ENCODE measurements at places on chromosomes 4 and X. TPM values are rescaled to one million over a fixed set of nuclear protein-coding genes. Genes with fewer than 3 reads are reported as not detected.

DNA sequence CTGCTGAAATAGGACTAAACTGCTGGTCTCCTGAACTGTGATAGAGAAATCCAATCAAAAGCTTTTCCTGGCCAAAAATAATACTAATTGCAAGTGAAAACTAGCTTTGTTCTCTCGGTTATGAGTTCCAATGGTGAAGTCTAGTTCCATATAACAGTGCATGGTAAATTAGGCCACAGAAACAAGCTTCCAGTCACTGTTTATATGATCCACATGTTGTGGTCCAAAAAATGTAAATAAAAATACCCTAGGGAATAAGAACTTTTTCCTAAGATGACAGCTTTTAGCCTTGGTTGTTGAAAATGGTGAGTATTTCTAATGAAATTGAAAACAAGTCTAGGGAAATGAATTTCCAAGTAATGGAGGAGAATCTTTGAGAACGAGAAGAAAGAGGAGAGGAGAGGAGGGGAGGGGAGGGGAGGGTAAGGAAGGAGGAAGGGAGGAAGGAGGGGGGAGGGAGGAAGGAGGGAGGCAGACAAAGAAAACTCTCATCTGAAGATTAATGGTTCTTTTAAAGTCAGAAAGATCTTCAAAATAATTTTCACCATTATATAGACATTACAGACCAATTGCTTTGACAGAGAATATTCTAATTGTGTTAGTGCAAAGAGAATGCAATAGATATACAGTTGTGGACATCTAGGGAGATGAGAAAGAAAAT is 26.1 kb downstream of the PALLD start:
- DNase-seq, result no peak

- DNase-seq, result no peak
Observed at GRCh38 chr4:56360071-56360470, 27.2 kb downstream of the AASDH start.

DNA sequence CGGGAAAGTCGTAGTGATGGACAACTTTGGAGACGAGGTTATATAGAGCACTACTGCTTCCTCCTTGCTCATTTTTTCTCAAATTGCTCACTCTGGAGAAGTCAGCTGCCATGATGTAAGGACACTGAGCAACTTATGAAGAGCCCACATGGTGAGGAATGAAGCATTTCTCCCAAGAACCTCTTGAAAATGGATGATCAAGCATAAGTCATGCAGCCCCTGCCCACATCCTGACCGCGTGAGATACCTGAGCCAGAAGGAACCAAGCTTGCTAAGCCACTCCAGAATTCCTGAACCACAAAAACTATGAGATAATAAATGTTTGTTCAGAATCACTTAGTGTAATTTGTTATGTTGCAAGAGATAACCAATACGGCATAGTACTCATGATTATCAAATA is 42.8 kb downstream of the PDE5A start:
- DNase-seq, result no peak

GRCh38 chrX:13955095-13955647 is 74.5 kb downstream of the GEMIN8 start:
- DNase-seq, result no peak

DNA sequence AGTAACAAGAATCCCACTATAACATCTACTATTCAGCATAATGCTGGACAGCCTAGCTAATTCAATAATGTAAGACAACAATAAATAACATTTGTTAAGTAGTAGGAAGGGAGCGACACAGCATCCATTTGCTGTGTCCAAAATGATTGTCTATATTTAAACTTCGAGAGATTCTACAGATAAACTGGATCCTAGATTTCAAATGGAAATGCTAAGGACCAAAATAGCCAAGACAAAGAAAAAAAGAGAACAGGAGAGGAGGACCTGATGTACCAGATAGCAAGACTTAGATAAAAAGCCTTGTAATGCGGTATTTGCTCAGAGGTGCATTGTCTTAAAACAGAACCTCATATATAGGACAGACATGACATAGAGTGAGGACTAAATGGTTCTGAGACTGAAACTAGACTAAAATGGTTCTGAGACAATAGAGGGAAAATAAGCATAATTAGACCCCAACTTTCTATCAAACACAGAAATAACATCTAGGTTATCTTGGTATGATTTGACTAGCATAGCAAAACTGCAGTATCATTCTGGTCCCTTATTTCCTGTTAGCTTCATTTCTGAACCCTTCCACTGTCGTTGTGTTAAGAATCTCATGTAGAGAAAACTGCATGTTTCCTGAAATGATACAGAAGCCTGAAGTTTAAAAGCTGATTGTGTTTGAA is 3.8 kb downstream of the HPGDS start:
- DNase-seq, result no peak

DNA sequence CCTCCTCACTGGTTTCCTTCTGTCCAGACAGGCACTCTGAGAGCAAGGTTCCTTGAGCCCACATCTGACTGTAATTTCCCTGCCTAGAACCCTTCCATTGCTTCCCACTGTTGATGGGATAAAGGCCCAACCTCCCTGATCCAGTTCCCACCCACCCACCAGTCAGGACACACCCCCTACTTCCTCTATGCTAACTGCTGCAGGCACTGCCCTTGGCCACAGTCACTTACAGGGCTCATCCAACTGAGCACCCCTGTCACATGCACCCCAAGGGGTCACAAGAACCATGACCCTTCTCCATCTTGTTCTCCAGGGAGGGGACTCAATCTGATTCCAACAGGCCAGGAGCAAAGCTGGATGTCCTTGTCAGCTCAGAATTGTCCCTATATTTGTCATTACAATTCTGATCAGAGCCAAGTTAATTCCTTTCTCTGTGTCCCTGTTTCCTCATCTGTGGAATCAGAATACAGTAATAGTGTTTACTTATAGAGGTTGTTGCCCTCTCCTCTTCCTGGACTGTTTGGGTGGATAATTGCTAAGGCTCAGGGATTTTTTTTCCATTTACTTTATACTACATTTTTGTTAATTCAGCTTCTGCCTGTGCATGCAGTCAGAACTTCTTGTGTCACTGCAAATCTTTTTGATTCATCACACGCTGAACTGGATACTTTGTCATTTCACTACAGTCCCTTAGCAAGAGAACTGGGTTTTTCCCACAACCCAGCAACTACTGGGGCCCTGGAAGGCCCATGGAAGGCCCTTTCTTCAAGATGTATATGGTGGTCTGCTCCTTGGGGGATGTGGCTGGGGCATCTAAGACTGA is 105.6 kb upstream of the MAMLD1 start:
- no peak for DNase-seq

- DNase-seq, result no peak
Observed at GRCh38 chrX:16700734-16701133, 11.7 kb downstream of the CTPS2 start.

DNA sequence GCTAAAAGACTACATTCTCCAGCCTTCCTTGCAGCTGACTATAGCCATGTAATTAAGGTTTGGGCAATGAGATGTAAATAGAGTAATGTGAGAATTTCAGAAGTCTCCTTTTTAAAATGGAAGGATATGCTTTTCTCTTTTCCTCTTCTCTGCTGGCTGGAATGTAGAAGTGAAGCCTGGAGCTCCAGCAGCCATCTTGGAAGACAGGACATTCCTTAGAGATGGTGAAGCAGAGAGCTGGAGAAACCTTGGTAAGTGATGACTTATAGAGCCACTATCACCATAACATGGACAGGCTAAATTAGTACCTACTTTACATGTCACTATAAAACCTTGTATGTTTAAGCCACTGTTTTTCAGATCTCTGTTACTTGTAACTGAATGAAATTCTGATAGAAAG is 48.0 kb downstream of the RASL11B start:
- no peak for DNase-seq

DNA sequence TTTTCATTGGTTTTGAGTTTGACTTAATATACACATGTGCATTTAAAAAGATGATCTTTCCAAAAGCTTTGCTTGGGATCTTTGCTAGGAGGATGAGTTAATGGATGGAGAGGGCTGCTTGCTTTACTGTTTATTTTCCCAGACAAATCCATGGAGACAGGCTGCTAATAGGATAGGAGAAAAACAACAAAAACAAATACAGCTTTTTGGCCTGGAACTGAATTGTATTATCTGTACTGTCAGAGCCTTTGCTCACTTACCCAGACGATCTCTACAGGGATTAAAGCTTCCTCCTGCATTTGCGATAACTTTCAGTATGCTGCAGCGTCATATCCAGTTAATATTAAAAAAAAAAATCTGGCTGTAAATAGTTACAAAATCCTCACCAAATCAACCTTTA is 190.8 kb upstream of the NUDT6 start:
- DNase-seq, result no peak

DNA sequence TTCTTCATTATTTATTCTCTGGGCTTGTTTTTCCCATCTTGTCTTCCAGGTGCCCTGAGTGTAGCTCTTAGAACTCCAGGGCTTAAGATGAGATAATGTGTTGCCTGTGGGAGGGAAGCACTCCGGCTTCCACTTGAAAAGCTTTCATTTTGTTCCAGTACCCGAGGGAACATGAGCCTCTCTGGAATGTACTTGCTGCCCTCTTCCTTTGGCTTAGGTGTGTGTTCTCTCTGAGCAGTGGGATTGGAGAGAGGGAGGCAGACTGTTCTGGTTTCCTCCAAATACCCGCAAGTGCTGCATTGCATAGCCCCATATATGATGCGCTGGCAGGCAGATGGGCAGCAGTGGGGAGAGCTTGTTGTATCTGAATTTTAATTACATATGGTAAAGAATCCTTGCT is 861 bp upstream of the DTHD1 start:
- DNase-seq, result no peak

DNA sequence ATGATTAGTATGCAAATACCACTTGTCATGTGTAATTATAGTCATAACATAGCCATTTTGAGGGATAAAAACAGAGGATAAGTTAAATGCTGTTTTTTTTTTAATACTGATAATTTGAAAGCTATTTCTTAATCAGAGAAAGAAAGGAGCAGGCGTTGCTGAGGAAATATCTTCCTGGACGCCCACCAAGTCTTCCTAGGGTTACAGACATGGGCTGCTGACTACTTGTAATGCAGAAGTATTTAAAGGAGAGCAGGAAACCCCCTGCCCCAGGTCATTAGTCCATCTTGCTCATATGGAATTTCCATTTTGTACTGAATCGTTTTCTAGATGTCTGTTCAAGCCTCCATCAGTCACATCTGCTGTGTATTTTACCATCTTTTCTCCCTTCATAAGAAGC is 176.2 kb downstream of the ADGRL3 start:
- DNase-seq, result no peak

GRCh38 chr4:94590493-94590892 is 138.8 kb downstream of the PDLIM5 start:
- no peak for DNase-seq

GRCh38 chr4:48620093-48620492 is 130.0 kb downstream of the ZAR1 start:
- no peak for DNase-seq

DNA sequence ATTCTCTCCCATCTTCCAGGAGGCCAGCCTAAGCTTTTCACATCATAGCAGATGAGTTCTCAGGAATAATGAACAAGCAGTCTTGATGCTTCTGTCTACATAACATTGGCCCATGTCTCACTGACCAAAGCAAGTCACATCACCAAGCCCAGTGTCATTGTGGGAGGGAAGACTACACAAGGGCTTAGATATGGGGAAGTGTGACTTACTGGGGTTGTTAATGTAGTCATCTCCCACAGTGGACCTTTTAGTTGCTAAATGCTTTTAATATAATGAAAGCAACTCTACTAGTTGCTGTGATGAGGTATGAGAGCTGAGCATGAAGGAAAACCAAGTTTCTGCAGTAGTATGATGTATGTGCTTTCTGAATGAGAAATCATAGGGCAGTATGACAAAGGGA is 40.5 kb downstream of the TSPAN7 start:
- DNase-seq, result no peak

DNA sequence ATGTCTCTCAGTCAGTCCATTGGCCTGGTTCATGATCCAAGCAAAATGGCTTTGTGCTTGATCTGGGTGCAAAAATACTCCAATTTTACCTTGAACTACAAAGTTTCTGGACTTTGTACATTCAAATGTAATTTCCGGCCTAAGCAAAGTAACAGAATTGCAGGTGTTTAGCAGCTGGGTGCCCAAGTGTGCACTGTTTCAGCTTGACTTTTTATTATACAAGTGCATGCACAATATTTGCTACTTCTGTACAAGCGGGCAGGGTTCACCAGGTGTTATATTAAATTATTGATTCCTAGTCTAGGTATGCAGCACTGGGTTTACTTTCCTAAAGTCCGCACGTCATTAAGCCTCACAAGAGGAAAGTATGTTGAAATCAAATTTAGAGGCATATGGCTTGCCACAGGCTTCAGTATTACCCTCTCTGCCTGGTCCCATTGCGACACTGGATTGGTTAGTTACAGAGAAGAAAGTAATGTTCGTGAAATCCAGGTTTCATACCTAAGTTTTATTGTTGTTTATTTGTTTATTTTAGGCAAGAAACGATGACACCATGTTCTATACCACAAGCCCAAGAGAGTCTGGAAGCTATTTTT is 376.9 kb upstream of the CTSO start:
- no peak for DNase-seq

Gene GPR143
- 5.3 TPM for polyA plus RNA-seq

Gene F8A2
- not detected for polyA plus RNA-seq

Gene APOO
- polyA plus RNA-seq, result 20.9 TPM

Gene PIGA
- polyA plus RNA-seq, result 25.6 TPM

All from right lung (tissue), 10 donors.